ENCODE measurements at places on chromosomes 6 and 20.
A peak's percentile ranks its signal among the peaks of the same experiment; 100 is the strongest.

GRCh38 chr20:14491436-14491835, 154.0 kb upstream of the FLRT3 start:
- no peak for DNase-seq

- DNase-seq: no peak
Measured at GRCh38 chr6:64085126-64085525, 449.5 kb downstream of the PHF3 start.

- DNase-seq: no peak
Measured at GRCh38 chr6:90025523-90026061, 131.3 kb downstream of the GJA10 start.

- peak; percentile 39 for DNase-seq
Measured at GRCh38 chr6:90219209-90219985, 77.2 kb downstream of the BACH2 start.

Measured in neural crest cell (in vitro differentiated cells).